Left colon (tissue), 2 donors: ENCODE measurements at places on chromosomes 6 and 20. TPM values are rescaled to one million over a fixed set of nuclear protein-coding genes. Genes with fewer than 3 reads are reported as not detected.

DNA sequence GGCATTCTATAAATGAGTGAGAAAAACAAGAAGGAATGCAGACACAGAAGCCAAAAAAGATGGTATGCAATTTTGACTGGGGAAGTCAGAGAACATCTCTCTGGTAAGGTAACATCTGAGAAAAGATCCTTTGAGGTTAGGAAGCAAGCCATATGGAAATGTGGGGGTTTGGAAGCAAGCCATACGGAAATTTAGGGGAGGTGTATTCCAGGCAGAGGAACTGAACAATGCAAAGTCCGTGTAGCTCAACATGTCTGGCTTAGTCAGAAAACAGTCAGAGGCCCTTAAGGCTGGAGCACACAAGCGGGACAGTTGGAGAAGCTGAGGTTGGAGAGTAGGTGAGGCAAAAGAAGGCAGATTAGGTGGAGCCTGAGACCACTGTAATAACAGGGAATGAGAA lies 35.3 kb downstream of the RALGAPA2 start:
- DNase-seq: no peak

Gene RIN2
- 97.8 TPM for total RNA-seq

DNA sequence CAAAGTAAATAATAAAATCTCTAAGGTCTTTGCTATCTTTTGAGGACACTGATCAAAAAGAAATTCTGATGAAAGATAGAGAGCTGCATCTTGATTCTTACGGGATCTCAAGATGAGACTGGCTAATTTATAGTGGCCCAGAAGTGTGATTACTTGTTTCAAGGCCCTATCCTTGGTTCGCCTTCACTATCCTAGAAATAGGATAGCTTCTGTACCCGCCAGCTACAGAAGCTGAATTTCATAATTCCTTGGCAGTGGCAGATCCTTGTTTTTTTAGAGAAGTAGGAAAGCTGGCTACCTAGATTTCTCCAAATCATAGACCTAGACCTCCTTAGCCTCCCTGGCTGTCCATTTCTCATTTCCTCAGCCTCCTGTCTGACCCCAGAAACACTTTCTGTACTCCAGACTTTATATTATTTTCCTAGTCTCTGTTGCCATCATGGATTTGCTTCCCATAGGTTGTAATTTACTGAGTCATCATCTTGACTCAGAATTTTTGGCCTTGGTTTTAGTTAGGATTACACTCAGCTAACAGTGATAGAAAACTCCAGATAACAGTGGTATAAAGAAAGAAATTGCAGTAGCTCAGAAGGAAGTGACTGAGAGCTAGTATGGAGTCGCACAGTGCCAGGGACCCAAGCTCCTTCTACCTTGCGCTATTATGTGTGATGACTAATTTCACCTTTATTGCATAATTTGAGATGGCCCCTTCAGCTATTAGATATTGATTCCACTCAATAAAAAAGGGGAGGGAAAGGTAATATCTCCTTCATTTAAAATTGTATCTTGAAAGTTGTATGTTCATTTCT lies 27.7 kb downstream of the PHF3 start:
- DNase-seq: no peak

Gene BEND3
- total RNA-seq: 8.3 TPM

Gene HMGCLL1
- total RNA-seq: 0.18 TPM

DNA sequence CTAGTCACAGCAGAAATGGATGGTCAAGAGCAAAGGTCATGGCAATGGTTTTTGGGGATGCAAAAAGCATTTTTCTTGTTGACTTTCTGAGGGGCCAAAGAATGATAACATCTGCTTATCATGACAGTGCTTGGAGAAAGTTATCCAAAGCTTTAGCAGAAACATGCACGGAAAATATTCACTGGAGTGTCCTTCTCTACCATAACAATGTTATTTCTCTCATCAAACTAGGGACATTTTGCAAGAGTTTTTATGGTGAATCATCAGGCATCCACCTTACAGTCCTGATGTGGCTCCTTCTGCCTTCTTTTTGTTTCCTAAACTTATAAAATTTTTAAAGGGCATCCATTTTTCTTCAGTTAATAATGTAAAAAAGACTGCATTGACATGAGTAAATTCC lies 302.3 kb downstream of the HIVEP2 start:
- DNase-seq: no peak

Gene TOMM6
- 97.1 TPM for total RNA-seq
